ENCODE measurements at places on chromosomes 5 and 9. TPM values are rescaled to one million over a fixed set of nuclear protein-coding genes. Genes with fewer than 3 reads are reported as not detected.

PCDHA8 gene
- total RNA-seq = under 0.01 TPM

PCDHGB4 gene
- 16.4 TPM for total RNA-seq

AGXT2 gene
- total RNA-seq = not detected

ARAP3 gene
- 1.4 TPM for total RNA-seq

- DNase-seq = no peak
Observed at GRCh38 chr9:88037285-88037845, 63.0 kb upstream of the CDK20 start.

MYORG gene
- total RNA-seq = 0.56 TPM

DNA sequence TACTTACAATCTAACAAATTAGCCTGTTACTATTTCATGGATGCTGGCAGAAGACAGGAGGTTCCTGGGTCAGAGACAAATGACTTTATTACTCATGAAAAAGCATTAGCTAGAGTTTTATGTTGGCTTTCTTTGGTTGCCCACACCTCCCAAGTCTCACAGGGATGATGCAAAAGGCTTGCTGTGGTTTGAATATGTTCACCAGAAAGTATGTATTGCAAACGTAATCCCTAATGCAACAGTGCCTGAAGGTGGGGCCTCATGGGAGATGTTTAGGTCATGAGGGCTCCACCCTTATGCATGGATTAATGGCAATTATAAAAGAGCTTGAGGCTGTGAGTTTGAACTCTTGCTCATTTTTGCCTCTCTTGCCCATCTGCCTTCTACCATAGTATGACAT, 28.5 kb downstream of the DPYSL3 start:
- peak; percentile 88 for DNase-seq

PCDHGC4 gene
- total RNA-seq = 1.6 TPM

SH3RF2 gene
- 1.1 TPM for total RNA-seq

TRIM36 gene
- 0.18 TPM for total RNA-seq

C5orf58 gene
- total RNA-seq = not detected

FOXI1 gene
- total RNA-seq = not detected

DNA sequence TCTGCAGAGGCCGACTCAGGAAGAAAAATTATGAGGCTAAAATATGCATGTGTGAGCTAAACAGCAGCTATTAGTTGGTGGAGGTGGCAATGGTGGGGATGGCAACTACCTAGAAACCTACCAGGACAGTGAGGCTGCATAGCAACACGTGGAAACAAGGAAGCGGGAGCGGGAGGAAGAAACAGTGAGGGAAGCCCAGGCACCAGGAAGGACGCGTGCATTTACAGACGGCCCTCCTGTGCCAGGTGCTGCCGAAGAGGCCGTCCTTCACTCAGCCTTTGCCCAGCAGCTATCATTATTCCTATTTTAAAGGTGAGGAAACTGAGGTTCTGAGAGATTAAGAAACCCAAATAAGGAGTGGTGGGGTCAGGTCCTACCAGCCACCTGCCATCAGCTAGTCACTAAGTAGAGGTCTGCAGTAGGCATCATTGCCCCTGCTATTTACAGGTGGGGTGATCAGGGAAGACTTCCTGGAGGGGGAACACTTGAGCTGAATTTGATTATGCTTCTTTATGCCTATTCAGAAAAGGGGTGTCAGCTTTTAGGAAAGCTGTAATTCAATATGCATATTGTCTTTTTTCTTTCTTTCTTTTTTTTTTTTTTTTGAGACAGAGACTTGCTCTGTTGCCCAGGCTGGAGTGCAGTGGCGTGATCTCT, 125.3 kb downstream of the CRB2 start:
- DNase-seq = no peak

DNA sequence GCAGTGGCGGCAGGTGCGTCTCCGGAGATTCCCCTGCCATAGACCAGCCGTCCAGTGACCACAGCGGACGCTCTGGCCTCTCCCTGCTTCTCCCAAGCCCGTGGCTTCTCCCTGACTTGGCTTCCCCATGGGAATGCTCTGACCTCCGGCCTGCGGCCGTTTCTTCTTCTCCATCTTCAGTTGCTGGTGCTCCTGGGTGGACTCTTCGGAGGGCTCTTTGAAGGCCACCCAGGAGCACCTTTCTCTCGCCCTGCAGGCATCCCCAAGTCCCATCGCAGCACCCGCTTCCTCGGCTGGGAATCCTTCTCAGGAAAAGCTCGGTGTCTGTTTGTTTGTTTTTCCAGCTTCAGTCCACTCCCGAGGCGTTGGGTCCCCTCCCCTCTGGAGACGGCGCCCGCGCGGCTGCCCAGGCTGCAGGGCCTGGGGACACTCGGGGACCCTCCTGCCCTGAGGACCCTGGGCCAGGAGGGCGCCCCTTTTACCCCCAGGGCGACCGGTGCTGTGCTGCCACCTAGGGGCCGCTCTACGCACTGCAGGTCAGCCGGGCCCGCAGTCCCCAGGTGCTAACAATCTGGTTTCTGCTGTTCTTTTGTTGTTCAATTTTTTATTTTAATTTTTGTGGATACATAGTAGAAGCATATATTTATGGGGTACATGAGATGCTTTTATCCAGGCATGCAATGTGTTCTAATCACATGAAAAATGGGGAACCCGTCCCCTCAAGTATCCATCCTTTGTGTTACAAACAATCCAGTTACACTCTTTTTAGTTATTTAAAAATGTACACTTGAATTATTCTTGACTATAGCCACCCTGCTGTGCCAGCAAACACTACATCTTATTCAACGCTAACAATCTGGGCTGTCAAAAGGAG, 197.9 kb upstream of the ADAMTS16 start:
- DNase-seq = no peak

PNPLA7 gene
- under 0.01 TPM for total RNA-seq

RAI14 gene
- total RNA-seq = 361 TPM

GRCh38 chr5:1524481-1524798, 680 bp upstream of the LPCAT1 start:
- DNase-seq = no peak

- DNase-seq = no peak
Observed at GRCh38 chr9:33437898-33438297, 9.5 kb downstream of the AQP3 start.

- no peak for DNase-seq
Observed at GRCh38 chr5:34016222-34016621, 8.4 kb upstream of the AMACR start.
